ENCODE measurements at places on chromosomes 2 and 18.

DNA sequence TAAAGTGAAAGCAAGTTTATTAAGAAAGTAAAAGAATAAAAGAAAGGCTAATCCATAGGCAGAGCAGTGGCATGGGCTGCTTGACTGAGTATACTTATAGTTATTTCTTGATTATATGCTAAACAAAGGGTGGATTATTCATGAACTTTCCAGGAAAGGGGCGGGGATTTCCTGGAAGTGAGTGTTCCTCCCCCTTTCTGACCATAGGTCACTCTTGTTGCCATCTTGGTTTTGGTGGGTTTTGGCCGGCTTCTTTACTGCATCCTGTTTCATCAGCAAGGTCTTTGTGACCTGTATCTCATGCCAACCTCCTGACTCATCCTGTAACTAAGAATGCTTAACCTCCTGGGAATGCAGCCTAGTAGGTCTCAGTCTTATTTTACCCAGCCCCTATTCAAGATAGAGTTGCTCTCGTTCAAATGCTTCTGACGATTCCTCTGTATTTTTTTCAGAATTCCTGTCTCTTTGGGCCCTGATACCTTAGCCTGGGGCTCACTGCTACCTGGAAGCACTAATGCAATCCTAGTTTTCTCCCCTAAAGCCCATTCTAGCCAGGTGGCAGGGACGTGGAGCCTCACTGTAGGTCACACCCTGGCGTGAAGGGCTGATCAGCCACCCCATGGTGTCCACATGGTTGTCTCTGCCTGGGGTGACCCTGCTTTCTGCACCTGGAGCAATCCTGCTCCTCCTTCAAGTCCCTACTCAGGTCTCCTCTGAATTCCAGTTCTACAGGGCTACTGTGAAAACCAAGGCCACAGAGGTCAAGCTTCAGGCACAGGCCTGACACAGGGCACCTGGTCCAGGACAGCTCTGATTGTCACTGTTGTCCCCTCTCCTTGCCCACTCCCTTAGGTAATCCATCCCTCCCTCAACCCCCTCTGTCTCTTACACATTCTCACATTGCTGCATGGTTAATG is 6.0 kb upstream of the SLC35F6 start:
- no peak for DNase-seq

GRCh38 chr2:44902217-44903137 is 39.0 kb upstream of the SIX3 start:
- DNase-seq: no peak

DNA sequence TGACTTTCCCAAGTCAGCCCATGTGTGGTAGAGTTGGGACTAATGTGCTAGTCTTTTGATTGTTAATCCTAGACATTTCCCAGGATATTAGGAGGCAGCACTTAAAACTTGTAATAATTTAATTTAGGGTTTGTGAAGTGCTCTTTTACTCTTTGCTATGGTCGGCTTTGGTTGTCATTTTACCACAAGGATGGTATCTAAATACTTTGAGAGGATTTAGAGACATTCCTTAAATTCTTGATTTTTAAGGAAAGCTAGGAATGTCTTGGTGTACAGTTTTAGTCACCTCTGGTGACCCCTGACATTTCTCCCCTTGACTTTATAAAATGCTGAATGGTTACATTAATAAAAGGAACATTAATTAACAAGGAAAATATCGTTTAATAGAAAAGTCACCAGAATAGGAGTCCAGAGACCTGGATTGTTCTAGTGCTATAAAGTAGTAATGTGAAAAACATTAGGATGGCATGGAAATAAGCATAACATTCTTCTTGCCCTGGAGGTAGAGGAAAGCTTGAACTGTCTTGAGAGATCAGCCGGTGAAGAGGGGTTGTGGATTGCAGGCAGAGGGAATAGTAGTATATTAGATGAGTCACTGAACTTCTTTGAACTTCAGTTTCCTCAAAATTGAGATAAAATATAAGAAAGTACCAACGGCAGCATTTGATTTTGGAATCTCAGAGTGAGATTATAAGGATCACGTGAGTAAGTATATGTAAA is 209.2 kb downstream of the MCFD2 start:
- no peak for DNase-seq

DNA sequence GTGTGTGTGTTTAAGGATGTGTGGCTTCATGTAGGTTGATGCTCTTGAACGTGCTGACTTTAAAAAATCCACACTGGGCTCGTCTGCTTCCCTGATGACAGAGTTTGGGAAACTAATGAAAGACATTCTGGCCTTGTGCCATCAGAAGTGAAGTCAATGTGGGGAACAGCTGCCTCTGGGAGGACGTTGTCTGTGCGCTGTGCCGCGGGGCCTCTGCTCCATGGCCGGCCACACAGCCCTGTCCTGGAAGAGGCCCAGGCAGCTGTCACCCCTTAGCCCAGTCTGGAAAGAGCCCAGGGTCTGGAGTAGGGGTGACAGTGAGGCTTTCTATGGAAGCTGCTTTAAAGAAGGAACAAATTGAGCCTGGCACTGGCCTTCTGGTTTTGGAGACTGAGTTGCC is 155.8 kb downstream of the SH3RF3 start:
- DNase-seq: no peak

GRCh38 chr2:207505171-207505570 is 24.6 kb upstream of the CREB1 start:
- no peak for DNase-seq

GRCh38 chr18:44826418-44827259 is 146.0 kb downstream of the SETBP1 start:
- DNase-seq: no peak

DNA sequence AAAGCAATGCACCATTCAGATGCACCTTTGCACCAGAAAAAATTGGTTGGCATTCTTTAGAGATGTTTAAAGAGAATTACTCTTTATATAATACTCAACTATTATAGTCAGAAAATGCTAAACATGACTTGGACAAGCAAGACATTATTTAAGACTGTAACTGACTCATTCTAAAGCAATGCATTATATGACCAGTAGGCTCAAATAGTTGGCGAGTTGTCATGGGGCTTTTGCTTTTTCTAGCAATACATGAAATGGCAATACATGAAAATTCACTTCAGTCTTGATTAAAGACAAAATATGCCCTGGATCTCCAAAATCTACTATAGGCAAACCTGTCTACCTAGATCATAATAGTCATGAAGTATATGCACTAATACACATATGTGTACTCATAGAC is 216.9 kb upstream of the VWC2L start:
- DNase-seq: no peak

DNA sequence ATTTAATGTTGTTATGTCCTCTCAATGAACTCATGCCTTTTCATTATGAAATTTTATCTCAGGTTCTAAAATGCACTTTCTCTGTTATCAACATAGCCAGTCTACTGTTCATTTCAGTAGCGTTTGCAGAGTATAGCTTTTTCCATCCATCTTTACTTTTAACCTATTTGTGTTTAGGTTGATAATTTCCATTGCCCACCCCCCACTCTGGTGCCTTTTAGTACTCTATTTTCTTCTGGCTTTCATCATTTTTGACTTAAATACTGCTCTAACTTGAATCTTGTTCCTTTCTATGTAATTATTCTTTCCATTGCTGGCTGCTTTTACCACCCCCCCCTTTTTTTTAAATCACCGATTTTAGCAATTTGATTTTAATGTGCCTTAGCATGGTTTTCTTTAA is 585.0 kb upstream of the LRATD1 start:
- no peak for DNase-seq

DNA sequence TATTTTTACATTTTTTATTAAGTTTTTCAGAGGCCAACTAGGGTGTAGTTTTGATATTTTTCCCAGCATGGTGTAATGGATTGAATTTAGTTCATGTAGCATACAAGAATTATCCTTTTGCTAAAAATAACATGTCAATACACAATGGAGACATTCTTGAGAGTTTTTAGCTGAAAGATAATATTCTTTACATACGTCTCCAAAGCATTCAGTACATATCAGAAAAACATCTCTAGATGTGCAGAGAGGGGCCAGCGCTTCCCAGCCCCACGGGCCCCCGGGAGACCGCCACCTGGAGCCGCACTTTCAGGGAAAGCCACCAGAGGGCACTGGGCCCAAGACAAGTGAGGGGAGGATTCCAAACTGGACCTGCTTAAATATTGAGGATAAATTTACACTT is 499.4 kb downstream of the GALR1 start:
- no peak for DNase-seq

DNA sequence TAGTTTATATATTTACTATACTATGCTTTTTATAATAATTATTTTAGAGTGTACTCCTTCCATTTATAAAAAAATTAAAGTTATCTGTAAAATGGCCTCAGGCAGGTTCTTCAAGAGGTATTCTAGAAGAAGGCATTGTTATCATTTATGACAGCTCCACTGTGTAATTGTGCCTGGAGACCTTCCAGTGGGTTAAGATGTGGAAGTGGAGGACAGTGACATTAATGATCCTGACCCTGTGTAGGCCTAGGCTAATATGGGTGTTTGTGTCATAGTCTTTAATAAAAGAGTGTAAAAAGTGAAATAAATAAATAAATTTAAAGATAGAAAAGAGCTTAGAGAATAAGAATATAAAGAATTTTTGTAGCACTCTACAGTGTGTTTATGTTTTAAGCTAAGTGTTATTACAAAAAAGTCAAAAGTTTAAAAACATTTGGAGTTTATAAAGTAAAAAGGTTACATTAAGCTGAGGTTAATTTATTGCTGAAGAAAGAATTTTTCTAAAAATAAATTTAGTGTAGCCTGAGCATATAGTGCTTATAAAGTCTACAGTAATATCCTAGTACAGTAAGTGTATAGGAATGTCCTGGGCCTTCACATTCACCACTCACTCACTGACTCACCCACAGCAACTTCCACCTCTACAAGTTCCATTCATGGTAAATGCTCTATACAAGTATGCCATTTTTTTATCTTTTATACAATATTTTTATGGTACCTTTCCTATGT is 190.0 kb upstream of the SESTD1 start:
- no peak for DNase-seq
